Left ventricle myocardium inferior (tissue), 1 donor: ENCODE measurements at places on chromosomes 7 and 10. TPM values are rescaled to one million over a fixed set of nuclear protein-coding genes. Genes with fewer than 3 reads are reported as not detected.

The CLDN4 gene
- 0.27 TPM for total RNA-seq

The GPR37 gene
- not detected for total RNA-seq

The SYT15B gene
- total RNA-seq, result 0.93 TPM

The SORCS3 gene
- 0.03 TPM for total RNA-seq

The AKR1C4 gene
- not detected for total RNA-seq

The C10orf105 gene
- total RNA-seq, result 0.05 TPM

The RSPH10B gene
- not detected for total RNA-seq

The DLG5 gene
- 8.9 TPM for total RNA-seq

The UCMA gene
- total RNA-seq, result not detected

The CTAGE4 gene
- total RNA-seq, result 0.16 TPM

The GIMAP2 gene
- total RNA-seq, result 5.0 TPM

The APBB1IP gene
- 2.6 TPM for total RNA-seq

The MAD1L1 gene
- 16.2 TPM for total RNA-seq

GRCh38 chr7:98211221-98211675 is at the start of gene BHLHA15:
Gene BHLHA15, plus strand, starts transcription at chr7:98211439. Its CDS starts 871 bp downstream, at chr7:98212310.
- no peak for DNase-seq

GRCh38 chr7:45574669-45575500 is 717 bp downstream of the ADCY1 start:
- DNase-seq, result peak; percentile 35

- no peak for DNase-seq
These were observed 28.0 kb upstream of the CABCOCO1 start for GRCh38 chr10:61634746-61635145.

- no peak for DNase-seq
These were observed 635.6 kb upstream of the SORCS1 start for GRCh38 chr10:107800061-107800460.

DNA sequence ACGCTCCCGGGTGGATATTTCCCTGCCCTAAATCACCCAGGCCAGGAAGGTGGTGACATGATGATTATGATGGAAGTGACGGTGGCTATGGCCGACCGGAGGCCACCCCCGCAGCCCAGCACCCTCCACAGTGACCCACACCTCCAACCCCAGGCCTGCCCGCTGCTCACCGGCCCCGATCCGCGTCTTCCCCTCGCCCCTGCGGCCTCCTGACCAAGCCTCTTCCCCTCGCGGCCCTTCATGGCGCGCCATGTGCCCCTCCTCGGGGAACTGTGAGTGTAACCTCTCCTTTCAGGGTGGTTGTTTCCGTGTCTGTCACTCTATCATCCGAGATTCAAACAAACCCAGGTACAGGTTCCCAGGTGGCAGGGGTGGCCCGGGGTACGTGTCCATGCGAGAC is 78.3 kb downstream of the UNCX start:
- DNase-seq, result no peak

DNA sequence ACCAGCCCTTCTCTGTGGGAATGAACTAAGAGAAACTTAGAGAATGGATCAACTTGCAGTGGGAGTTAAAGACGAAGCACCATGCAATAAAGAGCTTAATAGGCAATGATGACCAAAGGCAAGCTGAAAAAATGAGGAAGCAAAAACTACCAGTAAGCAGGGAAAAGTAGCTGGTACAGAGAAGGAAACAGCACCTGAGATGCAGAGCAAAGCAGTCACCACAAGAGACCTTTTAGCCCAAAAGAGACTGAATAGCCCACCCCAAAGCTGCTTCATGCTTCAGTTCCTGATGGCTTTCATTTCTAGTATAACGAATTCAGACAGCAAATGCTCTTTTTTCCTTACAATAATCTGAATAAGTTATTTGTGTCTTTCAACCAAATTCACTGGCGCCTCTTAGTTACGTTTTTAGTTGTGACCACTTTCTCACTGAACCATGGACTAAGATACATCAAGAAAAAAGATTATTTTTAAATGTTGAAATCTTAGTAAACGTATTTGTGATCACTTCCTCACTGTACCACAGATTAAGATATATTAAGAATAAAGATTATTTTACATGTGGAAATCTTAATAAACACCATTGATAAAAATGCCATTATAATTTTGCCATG is 76.0 kb downstream of the USP6NL start:
- DNase-seq, result no peak

DNA sequence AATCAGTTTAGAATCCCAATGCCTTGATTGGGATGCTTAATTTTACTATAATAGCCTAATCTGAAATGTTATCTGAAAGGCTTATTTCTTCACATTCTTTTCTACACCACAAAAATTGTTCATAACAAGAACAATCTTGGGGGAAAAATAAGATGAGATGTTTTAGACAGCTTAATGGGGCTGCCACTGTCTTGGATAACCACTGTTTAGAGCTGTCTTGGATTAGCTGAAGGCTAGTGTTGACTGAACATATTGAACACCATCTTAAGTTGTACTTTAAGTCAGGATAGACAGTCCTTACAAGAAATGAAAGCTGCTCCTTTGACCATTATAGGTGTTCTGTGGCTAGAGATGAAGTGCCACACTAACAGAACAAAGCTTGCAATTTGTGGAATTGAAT is 501.3 kb downstream of the GFRA1 start:
- DNase-seq, result no peak

- no peak for DNase-seq
These were observed 37.1 kb downstream of the ELMO1 start for GRCh38 chr7:37411444-37412034.

DNA sequence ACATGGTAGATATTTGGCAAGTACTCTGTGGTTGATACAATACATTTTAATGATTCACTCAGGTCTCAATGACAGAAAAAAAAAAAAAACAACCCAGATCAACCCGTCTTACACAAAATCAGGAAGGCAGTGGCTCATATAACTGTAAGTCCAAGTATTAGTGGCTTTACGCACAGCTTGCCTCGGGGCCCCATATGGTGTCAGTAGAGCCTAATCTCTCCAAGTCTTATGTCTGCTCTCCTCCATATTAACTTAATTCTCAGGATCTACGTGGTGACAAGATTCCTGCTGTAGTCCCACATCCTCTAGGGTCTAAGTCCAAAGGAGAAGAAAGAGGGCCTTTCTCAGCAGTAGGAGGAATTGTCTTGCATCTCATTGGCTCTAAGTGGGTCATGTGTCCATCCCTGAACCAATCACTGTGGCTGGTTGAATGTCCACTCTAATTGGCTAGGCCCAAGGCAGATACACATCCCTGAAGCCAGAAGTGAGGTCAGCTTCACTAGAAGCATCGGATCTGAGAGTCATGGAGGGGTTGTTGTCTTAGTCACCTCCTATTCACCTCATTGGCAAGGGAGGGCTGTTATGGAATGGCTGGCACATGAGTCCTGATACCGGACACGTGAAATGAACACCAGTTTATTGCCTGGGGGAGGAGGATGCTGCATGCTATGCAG is 20.5 kb upstream of the PLPP4 start:
- DNase-seq, result no peak

DNA sequence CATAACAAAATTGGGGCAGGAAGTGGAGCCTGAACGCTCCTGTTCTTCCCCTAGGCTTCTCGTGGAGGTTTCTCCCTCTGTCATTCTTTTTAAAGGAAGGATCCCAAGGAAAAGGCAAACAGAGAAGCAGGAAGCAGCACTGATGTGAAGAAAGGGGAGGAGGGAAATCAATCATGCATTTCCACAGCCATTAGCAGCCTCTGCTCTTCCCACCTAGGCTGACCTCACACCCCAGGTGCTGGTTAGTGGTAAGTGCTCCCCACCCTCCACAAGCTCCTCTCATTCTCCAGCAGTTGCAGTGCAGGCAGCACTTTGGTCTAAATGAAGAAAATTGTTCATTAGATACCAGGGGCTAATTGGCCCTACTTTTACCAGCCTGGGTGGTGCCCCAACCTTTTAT is 2.6 kb downstream of the CRHR2 start:
- no peak for DNase-seq

DNA sequence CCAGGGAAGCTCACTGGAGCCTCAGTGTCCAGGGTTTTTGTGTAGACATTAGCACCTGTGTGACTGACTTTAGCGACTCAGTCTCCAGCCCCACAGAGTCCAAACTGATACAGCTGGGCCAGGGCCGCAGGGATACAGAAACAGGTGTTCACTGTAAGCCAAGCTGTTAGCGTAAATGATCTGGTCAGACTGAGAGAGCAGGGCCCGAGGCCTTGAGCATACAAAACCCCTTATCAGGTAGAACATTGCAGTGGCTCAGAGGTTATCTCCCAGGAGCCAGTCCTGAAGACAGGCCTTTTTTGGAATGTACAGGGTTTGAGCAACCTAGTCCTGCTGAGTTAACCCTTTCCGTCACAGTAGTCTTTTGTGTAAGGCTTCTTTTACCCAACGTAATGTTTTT is 25.0 kb downstream of the LHPP start:
- no peak for DNase-seq

DNA sequence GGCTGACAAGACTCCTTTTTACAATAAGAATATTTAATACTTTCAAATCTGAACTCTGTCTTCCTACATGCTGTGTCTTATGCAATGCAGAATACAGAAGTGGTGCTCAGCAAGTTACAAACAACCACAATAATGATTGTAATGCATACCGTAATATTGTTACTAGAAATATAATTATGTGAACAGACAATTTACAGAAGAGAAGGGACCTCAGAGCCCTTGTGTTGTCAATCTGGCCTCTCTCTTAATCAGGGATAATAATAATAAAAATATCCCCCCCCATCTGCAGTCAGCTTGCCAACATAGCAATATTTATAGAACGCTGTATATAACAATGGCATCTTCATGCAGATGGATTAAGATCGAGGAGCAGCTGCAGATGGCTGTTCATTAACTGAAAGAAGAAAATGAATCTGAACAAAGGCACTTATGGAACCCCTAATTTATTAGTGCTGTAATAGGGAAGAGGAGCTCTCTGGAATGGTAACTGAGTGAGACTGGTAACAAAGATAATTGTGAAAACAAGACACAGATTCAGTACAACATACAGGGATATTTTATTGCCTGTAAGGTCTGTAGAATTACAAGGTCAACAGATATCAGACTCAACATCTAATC is 106.3 kb downstream of the TMEM26 start:
- no peak for DNase-seq

GRCh38 chr7:27189295-27189996 is 4.4 kb upstream of the HOXA11 start:
- no peak for DNase-seq

GRCh38 chr7:100545360-100546128 is 6.5 kb downstream of the AGFG2 start:
- DNase-seq, result no peak

DNA sequence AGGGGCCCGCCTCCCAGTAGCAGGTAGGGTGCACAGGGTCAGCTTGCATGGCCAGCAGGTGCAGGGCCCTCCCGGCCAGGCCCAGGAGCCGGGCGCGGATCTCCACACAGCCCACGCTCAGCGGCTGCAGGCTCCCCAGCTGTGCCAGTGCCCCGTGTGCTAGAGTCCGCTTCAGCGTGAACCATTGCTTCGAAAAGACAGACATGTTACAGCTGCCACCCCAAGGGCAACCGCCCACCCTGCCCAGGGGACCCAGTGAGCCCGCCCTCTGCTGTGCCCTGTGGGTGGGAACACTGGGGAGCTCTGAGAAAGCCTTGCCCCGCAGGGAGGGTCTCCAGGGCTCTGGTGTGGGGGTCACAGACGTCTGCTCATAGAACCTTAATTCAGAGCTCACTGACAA is 64.3 kb upstream of the NKX6-2 start:
- no peak for DNase-seq

DNA sequence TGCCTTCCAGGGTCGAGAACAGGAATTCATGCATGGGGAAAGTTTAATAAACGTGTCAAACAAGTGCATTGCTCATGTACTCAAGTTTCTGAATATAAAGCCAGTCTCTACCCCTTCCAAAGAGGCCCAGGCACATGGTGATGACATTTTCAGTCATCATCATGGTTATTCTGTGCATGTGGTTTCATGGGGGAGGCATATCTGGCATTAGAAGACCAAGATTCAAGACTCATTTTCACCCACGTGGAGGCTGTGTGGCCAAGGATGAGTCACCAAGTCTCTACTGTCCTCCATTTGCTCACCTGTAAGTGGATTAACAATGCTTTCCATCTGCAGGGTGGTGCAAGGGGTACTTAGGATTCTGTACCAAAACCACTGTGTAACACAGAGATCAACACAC is 34.0 kb upstream of the CNPY1 start:
- DNase-seq, result no peak

GRCh38 chr10:3445648-3446047 is 273.1 kb upstream of the PITRM1 start:
- no peak for DNase-seq

GRCh38 chr10:62459072-62459471 is 84.9 kb downstream of the ZNF365 start:
- no peak for DNase-seq

DNA sequence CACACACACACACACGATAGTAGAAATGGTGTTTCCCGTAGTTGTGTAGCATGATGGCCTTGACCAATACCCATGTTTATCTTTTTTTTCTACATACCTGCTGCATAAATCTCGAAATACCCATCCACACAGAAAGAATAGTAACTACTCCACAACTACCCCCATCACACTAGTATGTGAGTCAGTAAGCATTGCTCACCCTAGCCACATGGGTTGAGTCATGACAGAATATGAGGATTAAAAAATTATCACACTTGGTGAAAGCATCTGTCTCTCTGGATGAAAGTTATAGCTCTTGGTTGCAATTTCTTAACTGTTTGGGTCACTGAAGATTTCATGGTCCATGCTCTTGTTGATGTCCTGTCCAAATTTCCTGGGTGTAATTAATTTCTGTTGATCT is 103.4 kb upstream of the MDFIC start:
- DNase-seq, result no peak

DNA sequence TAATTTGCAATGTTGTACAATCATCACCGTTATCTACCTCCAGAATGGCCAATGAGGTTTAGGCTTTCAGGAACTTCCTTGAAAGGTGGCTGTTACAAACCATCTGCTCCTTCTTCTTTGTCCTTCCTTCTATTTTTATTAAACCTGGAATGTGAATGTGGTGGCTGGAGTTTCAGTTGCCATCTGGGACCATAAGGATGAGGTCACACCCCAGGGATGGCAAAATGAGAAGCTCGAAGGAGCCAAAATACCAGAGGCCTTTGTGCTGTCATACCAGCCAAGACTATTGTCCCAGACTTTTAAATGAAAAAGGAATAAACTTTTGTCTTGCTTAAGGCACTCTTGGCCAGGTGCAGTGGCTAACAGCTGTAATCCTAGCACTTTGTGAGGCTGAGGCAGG is 30.9 kb upstream of the LMTK2 start:
- DNase-seq, result no peak

DNA sequence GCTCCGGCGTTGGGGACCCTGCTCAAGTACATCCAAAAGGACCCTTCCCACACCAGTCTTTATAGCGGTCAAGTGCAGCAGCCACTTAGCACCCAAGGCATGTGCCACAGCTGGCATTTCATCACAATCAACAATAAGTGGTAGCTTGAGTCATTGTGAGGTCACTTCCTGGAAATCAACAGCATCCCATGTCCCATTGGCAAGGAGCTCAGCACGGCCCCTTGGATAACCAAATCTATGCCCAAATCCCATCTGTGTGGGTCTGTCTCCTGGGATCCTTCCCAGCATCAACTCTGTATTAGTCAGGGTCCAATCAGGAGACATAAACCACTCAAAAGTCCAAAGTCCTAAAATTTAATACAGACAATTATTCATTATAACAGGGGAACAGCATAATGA is 27.1 kb downstream of the MDH2 start:
- DNase-seq, result no peak
